Lung microvascular endothelial cell (primary cell): ENCODE measurements at places on chromosomes 13 and 19. TPM values are rescaled to one million over a fixed set of nuclear protein-coding genes. Genes with fewer than 3 reads are reported as not detected.

GRCh38 chr13:41456768-41457588 lies at the start of gene RGCC:
TSS of gene RGCC (plus strand) at chr13:41457550. CDS start at chr13:41457708, 158 bp downstream.
- peak; percentile 86 for DNase-seq

DNA sequence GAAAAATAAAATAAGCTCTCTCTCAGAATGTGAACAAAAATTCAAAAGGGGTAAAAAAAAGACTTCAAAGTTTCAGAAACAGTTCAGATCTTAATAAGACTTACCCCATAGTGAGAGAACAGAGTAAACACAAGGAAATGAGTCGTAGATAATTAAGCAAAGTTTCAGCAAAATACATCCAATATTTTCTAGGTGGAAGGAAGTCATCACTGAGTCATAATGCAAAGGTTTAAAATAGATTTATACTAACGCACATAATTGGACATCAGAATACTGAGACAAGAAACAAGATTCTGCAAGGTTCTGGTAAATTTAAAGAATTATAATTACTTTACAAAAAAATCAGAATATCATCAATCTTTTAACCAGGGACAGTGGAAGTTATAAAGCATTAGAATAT lies 1370.7 kb upstream of the ATXN8OS start:
- no peak for DNase-seq

The SMIM44 gene
- not detected in 2 replicates for total RNA-seq

- DNase-seq = no peak
Observed at GRCh38 chr19:30155381-30156200, 213.6 kb downstream of the URI1 start.

- no peak for DNase-seq
Observed at GRCh38 chr19:18135712-18136584, 17.0 kb upstream of the PIK3R2 start.

The ZNF430 gene
- total RNA-seq = 3.5 and 4.4 TPM in 2 replicates

The CD209 gene
- total RNA-seq = not detected in 2 replicates

DNA sequence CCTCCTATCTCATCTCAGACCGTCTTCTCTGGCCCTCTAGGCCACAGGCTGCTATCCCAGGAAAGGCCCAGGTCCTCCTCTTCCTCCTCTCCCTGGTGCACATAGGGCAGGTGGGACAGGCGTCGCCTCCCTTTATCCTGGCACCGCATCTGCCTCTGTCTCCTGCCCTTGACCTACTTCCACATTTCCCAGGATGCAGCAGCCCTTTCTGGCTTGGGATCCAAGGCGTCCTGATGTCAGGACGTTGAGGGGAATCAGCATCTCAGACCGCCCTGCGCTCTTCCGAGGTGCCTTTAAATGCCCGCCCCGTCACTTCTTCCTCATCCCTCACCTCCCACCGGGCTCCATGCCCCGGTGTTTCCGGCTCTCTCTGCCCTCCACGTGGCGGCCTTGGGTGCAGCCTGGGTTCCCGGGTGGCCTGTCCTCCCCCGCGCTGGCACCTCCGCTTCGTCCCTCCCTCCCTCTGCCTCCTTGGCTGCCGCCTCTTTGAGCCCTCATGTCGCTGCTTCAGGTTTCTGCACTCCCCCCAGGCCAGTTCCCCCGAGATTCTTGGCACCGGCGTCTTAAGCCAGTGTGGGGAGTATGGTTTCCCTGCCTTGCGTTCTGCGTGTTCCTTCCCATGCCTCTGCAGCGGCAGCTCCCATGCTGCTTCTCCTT lies 66.3 kb downstream of the KDM4B start:
- no peak for DNase-seq

- no peak for DNase-seq
Observed at GRCh38 chr19:33260628-33261418, 35.2 kb upstream of the SLC7A10 start.

The SYDE1 gene
- 8.3 and 14.3 TPM in 2 replicates for total RNA-seq

DNA sequence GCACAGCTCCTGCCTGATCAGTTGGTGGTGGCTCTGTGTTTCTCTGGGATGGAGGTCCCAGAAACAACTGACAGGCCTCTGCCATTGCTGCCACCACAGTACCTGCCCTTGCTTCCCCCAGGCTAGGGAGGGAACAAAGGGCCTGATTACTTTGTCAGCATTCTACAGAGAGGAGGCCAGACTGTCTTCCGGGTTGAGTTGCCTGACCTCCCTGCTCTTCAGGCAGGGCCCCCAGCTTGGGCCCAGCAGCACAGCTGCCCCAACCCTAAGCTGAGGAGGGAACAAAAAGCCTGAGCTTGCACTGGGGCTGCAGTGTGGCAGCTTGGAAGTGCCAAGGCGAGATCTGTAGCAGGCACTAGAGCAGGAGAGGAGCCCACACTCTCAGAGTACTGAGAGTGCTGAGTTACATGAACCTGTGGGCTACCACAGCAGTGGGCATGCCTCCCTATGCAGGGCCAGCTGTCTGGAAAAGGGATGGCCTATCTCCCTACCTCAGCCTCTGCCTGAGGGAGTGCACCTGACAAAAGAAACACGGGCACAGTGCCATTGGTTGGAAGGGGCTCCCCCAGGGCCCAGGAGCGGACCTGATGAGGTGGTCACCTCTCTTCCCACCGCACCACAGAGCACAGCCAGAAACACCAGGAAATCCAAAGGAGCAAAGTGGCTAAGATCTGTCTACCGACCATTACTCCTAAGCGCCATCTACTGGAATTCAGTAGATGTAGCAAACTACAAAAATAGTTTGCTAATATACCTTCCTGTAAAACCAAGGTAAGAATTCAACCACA lies 24.4 kb downstream of the SLC25A15 start:
- peak; percentile 42 for DNase-seq

DNA sequence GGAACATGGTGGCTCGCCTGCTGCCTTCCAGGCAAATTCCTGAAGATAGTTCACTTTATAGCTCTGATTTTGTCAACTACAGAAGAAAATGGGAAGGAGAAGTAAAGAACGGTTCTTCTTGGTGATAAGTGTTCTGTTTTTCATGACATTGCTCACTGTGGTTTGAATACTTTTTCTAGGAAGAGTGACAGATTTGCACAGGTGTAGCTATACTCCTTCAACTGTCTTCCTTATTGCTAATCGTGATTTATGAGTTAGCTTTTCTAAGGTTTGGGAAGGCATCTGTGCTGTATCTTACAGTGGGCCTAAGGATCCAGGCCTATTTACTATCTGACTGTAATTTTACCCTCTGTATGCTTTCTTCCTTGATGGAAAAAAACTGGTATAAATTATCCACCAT lies 405.6 kb downstream of the NDFIP2 start:
- DNase-seq = no peak

DNA sequence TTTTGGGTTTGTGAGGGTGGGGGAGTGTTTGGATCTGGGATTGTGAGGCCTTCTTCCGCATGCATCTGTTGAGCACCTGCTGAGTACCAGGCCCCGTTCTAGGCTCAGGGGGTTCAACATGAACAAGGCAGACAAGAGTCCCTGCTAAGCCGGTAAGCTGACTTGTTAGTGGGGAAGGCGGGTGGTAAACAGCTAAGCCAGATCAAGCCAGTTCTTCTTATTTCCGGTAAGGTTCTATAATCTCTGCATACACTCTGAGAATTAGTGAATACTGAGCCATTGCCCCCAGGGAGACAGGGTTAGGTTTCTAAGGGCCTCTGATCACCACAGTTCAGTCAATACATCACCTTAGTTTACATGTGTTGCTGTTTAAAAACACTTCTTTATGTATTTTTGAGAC lies 9.9 kb upstream of the EHD2 start:
- DNase-seq = no peak

GRCh38 chr19:33785795-33786194 lies 10.9 kb upstream of the KCTD15 start:
- no peak for DNase-seq

DNA sequence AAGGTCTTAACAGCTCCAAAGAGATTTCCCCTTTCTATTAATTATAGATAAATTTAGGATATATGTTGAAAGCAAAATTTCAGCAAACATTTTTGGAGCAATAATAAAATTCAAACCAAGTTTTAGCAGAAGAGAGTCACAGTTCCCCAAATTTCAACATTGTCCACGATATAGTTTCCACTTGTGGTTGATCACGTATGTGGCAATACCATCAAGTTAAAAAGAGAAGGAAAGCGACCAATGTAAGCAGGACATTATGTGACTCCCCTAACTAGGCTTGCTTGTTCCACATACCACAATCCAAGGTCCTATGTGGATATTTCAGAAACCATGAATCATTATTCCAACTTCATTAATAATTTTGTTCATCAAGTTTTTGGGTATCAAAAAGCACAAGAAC lies 52.8 kb downstream of the ELF1 start:
- DNase-seq = no peak

GRCh38 chr19:28154077-28154476 lies 1058.9 kb downstream of the UQCRFS1 start:
- no peak for DNase-seq

The SIGLECL1 gene
- not detected in 2 replicates for total RNA-seq
